Activated T-cell treated with anti-CD3 and anti-CD28 coated beads, Interleukin-2, amount 50 U/mL, for 4 hours (primary cell): ENCODE measurements at places on chromosomes 2 and 18. TPM values are rescaled to one million over a fixed set of nuclear protein-coding genes. Genes with fewer than 3 reads are reported as not detected.

DNA sequence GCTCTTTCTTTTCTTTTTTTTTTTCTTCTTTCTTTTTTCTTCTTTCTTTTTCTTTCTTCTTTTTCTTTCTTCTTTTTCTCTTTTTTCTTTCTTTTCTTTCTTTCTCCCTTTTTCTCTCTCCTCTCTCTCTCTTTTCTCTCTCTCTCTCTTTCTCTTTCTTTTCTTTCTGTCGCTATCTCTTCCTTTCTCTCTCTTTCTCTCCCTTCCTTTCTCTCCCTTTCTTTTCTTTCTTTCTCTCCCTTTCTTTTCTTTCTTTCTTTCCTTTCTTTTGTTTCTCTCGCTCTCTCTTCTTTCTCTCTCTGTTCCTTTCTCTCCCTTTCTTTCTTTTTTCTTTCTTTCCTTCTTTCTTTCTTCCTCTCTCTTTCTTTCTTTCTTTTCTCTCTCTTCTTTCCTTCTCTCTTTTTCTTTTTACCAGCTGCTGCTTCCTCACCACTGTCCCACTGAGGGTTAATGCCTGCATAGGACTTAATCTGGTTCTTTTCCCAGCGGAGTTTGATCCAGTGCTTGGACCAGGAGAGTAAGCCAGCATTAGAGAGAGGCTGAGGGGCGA lies 145.4 kb upstream of the SIX2 start:
- no peak for DNase-seq

The PSMA8 gene
- total RNA-seq, result 1.0 TPM

The IL18RAP gene
- 5.2 TPM for total RNA-seq

GRCh38 chr2:240930631-240931318 lies 24.6 kb downstream of the CROCC2 start:
- peak; percentile 4 for DNase-seq

- DNase-seq, result no peak
These were observed 98.5 kb downstream of the ATAD2B start for GRCh38 chr2:23828256-23828980.

The RSAD2 gene
- total RNA-seq, result 2.8 TPM

The BOLL gene
- not detected for total RNA-seq

GRCh38 chr2:180938451-180938850 lies 42.0 kb upstream of the UBE2E3 start:
- DNase-seq, result no peak

DNA sequence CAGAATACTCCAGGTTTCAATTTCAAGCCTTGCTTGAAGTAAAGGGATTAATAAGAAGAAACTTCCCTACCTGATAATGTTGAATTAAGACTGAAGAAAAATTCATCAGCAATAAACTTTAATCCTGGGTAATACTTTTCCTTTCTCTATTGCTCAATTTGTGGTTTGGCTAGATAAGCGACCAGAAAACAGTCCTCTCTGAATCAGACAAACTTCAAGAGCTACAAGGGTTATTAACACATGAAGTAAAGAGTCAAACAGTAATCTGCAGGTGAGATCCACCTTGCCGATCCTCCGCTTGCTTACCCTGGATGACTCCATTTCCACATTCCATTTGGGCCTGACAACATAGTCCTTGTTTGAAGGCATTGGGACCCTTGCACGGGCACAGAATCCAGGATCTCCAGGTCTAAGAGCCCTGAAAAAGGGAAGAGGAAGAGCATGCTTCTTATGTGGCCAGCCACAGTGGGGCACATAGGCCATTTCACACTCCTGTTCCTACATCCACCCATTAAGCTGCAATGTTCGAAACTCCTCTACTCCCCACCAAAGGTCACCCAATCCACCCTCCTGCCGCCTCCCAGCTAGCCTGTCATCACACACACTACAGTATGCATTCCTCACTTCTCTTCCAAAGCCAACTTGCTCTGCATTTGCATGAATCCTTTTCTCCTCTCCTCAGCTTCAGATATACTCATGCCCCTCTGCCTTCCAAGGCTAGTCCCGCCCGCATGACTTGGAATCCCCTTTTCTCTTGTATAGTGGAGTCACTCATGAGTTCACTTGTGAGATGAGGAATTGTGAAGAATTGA lies 39.8 kb downstream of the IWS1 start:
- no peak for DNase-seq

The SIGLEC15 gene
- total RNA-seq, result not detected

- no peak for DNase-seq
These were observed 88.5 kb downstream of the FIGN start for GRCh38 chr2:163647300-163647699.

- no peak for DNase-seq
These were observed 39.5 kb upstream of the CERS6 start for GRCh38 chr2:168416555-168416954.

The NTSR2 gene
- total RNA-seq, result not detected

The SERPINB4 gene
- total RNA-seq, result not detected

GRCh38 chr2:97617911-97618310 lies 28.0 kb upstream of the COX5B start:
- DNase-seq, result no peak

The G6PC2 gene
- total RNA-seq, result not detected

- no peak for DNase-seq
These were observed 777.6 kb upstream of the FANCL start for GRCh38 chr2:59018737-59019136.

The GKN1 gene
- not detected for total RNA-seq

DNA sequence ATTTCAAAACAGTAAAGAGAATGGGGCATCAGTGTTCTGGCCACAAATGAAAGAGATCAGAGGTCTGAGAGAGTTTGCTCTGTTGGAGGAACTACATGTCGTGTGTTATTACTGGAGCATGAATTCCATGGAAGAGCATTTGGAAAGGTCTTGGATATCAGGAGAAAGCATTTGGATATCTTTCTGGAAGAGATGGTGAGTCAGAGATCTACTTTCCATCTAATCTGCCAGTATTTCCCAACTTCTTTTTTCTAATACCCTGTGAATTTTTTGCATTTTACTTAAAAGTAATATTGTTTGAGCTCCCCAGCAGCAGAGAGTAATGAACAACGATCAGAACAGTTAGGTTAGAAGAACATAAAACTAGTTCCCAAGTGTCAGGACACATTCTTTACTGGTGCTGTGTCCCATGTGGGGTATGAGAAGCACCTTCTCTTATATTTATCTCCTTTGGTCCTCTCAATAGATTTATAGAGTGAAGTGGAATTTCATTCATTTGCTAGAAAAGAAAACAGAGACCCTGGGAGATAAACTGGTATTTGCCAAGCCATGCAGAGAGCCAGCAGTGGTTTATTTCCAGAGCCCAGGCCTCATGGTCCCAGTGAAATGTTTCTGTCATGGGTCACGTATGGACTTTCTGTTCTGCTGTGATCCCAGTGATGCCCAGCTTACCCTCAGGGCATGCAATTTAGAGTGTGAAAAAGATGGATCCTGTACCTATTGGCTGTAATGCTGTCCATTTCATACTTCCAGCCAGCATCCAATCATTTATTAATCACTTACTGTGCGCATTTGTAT lies 130.8 kb upstream of the NT5C1B start:
- DNase-seq, result no peak

The PDIA6 gene
- 169 TPM for total RNA-seq

GRCh38 chr2:164952057-164952702 lies 3.1 kb downstream of the SLC38A11 start:
- DNase-seq, result no peak

DNA sequence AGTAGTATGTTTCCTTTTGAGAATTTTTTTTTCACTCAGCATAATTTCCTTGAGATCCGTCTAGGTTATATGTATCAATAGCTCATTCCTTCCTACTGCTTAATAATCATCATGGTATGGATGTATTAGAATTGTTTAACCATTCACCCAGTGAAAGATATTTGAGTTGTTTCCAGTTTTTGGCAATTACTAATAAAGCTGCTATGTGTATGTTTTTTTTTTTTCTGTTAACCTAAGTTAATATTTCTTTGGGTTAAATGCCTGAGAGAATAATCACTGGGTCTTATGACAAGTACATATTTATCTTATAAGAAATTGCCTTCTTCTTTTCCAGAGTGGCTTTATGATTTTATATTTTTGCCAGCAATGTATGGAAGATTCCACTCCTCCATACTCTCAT lies 96.4 kb upstream of the ST6GAL2 start:
- no peak for DNase-seq

DNA sequence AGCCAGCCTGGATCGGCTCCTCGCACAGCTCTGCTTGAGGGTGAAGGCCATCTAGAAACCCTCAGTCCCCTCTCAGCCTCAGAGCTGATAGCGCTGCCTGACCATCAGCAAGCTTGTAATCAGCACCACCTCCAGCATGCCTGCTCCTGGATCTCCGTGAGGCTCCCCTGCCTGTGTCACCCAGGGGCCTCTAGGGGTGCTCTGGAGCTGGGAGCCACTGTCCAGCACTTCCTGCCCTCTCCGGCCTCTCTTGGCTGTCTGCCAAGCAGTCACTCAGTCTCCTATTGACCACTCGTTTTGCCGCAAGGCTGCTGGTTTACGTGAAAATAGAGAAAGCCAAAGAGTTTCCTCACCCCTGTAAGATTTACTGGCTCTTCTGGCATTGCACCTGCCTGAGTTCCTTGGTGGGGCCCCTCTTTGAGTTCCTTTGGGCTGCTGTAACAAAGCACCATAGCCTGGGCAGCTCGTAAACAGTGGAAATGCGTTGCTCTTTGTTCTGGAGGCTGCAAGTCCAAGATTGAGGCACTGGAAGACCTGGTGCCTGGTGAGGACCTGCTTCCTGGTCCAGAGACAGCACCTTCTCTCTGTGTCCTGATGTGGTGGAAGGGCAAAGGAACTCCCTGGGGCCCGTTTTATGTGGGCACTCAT lies 17.9 kb downstream of the CAPN10 start:
- no peak for DNase-seq
